ENCODE measurements at places on chromosomes 5 and 9.

- DNase-seq: no peak
Measured at GRCh38 chr5:51395245-51395644, 12.0 kb downstream of the ISL1 start.

DNA sequence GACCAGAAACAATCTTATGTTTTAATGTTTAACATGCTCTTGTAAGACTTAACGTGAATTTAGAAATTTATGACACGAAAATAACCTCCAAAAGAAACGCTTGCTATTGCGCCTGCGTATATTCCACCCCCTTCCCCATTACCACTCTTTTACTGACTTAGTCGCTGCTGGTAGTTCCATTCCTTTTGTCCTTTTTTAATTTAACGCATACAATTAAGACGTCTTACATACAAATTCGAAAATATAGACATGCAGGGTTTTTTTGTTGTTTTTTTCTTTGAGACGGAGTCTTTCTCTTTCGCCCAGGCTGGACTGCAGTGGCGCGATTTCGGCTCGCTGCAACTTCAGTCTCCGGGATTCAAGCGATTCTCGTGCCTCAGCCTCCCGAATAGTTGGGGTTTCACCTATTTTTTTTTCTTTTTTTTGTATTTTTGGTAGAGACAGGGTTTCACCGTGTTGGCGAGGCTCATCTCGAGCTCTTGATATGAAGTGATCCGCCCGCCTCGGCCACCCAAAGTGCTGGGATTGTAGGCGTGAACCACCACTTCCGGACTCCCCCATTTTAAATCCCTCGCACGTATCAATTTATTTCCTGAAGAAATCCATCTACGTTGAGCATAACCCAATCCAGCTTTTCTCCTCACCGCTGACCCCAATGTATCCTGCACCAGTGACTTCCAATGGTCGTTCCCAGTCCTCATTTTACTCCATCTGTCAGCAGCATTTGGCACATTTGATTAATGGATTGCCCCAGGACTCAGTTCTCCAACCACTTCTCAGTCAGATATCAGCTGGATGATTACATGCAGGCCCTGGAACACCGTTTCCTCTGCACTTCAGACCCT lies 684 bp upstream of the MED7 start:
- DNase-seq: peak; percentile 27

GRCh38 chr5:124401476-124402143 lies 344.8 kb downstream of the ZNF608 start:
- no peak for DNase-seq

DNA sequence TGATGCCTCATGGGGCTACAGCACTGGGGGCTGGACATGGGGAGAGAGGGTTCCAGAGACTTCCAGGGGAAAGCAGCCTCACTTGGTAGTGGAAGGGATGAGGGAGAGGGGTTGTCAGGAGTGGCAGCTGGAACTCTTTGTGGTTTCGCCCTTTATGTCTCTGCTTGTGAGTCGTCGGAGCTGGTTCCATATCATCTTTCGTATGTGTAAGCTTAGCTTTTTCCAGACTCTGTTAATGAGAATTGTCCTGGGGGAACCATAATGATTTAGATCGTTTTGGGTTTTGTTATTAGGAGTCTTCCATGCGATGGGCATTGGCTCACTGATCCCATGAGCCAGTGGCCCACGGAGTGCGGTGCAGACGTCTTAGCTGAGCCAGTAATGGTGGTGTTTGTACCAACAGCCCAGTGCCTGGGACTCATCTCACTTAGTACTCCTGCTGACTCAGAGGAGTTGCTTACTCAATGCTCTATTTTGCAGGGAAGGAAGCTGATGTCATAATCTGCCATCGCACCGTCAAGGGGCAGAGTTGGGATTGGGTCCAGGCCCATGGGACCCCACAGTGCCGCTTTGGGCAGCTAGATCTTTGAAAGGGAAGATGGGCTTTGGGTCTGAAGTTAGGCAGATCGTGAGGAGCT lies 48.5 kb downstream of the NEK6 start:
- no peak for DNase-seq

DNA sequence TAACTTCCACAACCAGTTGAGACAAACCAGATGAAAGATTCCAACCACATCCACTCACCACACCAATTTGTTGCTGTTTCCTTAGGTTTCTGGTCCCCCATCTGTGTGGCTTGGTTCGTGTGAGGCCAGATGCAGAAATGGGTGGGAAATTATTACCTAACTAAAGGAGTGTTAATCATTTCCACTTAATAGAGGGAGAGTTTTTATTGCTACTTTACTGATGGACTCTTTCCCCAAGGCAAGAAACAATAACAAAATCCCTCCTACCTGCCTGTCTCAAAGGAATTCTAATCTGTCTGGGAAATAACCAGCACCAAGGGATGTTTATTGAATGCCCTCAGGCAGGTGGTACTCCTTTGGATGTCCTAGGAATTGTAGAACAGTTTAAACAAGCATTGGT lies 76.3 kb downstream of the TMEM167A start:
- DNase-seq: no peak

Measured in activated CD4-positive, alpha-beta T cell treated with anti-CD3 and anti-CD28 coated beads, Interleukin-2, amount 50 U/mL, for 4 hours (primary cell).